ACHN (cell line): ENCODE measurements at places on chromosomes 11 and 22.
A peak's percentile ranks its signal among the peaks of the same experiment; 100 is the strongest.

DNA sequence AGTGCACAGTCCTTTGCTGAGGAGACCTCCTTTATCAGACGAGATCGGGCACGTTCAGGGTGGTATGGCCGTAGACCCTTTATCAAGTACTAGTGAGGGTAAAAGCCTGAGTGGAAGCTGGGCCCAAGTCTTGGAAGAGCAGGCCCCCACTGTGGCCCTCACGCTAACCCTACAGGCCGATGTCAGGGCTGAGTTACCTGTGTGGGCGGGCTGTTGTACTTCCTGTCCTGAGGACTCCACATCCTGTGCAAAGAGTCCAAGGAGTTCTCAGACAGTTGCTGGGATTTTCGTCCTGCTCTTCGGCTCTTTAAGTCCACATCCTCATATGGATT is 34.9 kb downstream of the RPL27A start:
- no peak for DNase-seq

- no peak for DNase-seq
Observed at GRCh38 chr22:20231514-20232236, 36.4 kb downstream of the RTN4R start.

DNA sequence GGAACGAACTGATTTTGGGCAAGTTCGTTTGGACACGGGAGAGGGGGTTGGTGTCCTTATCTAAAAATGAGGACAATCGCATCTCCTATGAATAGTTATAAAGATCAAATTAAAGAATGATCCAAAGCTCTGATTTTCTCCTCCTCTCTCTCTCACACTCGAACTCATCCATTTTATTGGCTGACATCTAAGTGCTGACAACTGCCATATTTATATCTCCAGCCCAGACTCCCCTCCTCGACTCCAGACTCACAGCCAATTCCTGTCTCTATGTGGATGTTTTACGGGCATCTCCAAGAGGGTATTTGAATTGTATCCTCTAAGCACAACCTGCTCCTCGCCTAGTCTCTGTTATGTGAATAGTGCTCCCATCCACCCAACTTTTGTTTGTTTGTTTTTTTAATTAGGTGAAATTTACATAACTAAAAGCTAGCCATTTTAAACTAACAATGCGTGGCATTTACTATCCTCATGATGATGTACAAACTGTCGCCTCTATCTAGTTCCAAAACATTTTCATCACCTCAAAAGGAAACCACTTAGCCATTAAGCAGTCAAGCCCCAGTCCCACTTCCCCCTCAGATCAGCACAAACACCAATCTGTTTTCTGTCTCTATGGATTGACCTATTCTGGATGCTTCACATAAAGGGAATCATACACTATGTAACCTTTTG is 4.0 kb downstream of the SYN3 start:
- no peak for DNase-seq

GRCh38 chr11:116808262-116809175 is 14.6 kb downstream of the APOA4 start:
- DNase-seq = no peak

DNA sequence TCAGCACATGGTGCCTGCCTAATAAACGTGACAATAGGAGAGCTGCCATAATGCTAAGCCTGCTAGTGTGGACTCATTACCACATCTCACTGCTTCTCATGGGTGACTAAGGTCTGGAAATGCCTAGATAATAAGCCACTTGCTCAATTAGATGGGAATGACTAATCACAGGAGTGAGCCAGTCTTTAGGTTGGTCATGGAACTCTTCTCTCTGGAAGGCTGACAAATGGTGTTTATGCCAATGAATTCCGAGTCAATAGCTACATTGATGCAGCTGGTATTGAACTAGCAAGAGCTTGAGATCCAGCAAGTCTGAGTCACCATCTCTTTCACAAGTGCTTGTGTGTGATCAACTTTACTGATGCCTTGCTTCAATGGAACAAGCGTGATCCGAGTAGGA is 334.9 kb downstream of the OPCML start:
- no peak for DNase-seq

GRCh38 chr11:99920956-99921355 is 766.1 kb upstream of the ARHGAP42 start:
- DNase-seq = no peak

DNA sequence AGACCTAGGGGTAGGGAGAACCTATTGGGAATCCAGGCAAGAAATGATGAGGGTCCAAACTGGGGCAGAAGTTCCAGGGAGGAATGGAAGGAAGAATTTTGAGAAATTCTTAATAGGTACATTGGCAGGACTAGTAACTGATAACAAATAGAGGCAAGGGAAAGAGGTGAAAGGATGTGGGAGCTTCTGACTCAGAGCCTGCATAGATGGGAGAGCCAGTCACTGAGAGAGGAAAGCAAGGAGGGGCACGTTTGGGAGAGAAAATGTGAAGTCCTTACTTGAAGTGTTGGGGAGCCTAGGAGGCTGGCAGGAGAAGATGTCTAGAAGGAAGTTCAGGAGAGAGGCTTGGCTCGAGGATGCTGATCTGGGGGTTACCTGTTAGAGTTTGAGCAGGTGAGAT is 104.6 kb upstream of the NCAM1 start:
- no peak for DNase-seq

DNA sequence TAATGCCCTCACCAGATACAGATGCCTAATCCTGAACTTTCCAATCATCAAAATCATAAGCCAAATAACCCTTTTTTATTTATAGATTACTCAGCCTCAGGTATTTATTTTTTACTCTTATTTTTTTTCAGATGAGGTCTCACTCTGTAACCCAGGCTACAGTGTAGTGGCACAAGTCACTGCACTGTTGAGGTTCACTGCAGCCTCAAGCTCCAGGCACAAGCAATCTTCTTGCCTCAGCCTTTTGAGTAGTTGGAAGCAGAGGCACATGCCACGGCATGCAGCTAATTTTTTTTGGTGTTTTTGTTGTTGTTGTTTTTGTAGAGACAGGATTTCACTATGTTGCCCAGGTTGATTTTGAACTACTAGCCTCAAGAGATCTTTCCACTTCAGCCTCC is 49.5 kb downstream of the TTC28 start:
- no peak for DNase-seq

DNA sequence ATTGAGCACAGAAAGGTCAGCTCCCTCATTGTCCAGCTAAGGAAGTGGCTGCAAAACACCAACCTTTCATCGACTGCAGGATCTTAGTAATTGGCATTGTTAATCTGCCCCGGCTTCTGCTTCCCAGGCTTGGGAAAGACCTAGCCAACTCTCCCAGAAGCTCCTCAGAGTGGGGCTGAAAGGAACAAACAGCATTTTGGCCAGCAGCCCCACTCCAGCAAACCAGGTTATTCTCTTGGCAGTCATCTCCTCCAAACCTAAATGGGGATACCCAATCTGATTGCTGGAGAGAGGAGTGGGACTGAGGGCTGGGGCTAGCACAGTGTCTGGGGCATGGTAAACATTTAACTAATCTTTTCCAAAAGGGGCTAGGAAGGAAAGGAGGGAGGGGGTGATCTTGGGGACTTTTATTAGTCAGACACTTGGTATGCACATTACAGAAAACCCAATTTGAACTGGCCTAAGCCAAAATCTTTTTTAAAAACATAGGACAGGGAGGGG is 294.4 kb downstream of the MN1 start:
- DNase-seq = no peak

DNA sequence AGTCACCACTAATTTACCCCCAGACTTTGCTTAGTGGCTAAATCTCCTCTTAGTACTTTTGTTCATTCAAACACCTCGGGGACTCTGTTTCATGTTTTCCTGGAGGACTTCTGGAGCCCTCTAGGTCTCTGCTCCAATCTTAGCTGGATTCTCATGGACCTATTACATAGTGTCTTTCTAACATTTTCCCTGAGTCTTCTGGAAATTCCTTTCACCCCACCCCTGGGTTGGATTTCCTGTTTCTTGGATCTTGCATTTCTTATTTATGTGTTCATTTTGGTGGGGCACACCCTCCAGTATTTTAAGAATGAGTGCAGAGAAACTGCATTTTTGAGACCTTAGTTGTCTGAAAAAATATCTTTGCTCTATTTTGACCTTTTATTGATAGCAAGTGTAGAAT is 220.1 kb downstream of the BLID start:
- no peak for DNase-seq

DNA sequence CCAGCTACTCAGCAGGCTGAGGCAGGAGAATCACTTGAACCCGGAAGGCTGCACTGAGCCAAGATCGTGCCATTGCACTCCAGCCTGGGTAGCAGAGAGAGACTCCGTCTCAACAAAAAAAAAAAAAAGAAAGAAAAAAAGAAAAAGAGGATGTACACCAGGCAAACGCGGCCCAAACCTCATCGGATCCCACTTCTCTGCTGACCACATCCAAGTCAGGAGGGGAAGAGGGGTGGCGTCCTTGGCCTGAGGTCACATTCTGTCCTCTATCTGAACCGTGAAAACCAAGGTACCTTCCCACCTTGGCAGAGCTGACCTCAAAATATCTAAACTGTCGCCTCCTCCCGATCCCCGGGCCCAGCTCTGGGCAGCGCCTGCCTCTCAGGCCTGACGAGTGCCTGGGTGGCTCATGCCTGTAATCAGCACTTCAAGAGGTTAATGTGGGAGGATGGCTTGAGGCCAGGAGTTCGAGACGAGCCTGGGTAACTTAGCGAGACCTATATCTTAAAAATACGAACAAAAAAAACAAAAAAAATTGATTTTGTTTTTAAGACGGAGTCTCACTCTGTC is 25.1 kb downstream of the RGL4 start:
- DNase-seq = no peak

GRCh38 chr11:47108214-47108613 is 68.5 kb downstream of the ARFGAP2 start:
- no peak for DNase-seq

DNA sequence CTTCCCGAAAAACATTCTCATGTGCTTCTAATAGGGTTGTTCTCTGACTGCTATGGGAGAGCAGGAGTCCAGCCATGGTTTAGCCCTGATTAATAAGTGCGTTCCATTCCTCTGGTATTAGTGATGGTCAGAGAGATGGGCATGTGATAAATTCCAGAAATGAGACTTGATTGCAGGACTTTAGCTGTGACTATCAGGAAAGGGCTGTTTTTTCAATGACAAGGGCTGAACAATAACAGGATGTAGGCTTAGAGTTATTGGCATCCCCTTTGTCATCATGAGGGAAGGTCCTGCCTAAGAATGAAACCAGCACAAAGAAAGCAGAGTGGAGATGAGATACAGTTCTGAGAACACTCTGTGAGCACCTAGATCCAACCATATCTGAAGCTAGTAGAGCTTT is 494.6 kb downstream of the MIAT start:
- no peak for DNase-seq

GRCh38 chr22:39940757-39941305 is 19.4 kb upstream of the TMA7B start:
- DNase-seq = no peak

DNA sequence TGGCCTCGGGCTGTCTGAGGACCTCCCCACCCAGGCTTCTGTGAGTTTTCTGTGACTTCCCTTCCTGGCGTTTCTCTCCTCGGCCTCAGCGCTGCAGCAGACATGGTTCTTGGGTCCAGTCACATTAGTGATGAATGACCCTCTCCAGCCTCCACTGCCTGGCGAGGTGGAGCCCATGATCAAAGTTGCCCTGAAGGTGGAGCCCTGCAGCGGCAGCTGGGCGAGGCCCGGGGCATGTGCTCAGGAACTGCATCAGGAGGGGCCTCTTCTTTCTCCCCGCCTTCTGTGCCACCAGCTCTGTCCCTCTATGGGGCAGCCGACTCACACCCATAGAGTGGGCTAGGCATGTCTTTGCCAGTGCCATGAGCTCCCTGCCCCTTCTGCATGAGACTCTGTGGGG is 1079.7 kb downstream of the TBC1D22A start:
- no peak for DNase-seq

GRCh38 chr11:73963861-73964260 is 13.0 kb downstream of the DNAJB13 start:
- no peak for DNase-seq

DNA sequence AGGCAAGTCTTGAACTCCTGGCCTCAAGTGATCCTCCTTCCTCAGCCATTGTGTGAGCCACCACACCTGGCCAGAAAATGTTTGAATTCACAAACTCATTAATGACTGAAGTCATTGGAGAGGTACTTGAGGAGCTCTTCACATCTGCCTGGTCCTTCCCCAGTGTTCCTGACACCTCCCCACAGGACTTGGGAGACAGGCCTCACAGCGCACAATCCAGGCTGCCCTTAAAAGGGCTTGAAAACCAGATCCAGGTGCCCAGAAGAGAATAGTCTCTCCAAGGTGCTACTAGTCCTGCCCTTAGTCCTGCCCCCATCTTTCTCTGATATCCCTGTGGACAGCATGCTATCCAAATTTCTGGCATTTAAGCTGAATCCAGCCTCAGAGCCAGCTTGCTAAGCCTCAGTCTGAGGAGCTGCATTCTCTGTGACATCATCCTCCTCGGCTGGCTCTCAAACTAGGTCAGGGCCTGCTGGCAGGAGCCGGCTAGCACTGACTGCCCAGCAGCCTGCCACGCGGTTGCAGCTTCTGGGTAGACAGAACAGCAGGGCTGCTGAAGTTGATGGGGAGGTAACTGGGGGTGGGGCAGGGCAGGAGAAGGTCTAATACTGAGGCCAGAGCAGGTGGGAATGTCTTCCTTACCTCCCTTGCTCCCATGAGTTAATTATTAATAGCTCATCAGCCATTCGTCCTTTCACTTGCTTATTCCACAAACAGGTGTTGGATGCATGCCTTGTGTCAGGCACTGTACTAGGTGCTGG is 35.3 kb upstream of the NECTIN1 start:
- no peak for DNase-seq

GRCh38 chr11:63274776-63275175 is 31.4 kb upstream of the SLC22A25 start:
- peak; percentile 6 for DNase-seq

GRCh38 chr22:25869771-25870170 is 127.8 kb downstream of the MYO18B start:
- no peak for DNase-seq

DNA sequence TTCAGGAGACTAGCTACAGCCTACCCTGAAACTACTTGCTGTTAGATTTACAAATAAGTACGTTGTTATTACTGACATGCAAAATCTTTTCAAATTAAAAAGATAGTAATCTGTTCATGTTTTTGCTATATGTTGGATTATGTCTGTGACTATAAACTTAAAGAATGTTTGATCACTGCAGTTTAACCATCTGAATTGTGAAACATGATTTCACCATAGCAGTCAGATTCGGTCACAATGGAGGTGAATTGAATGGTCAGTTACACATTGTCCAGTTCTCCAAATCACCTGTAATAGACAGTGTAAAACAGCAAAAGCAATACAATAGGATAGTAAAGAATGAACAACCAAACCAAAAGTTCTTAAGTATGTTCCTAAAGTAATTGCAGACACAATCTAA is 43.3 kb downstream of the CCDC83 start:
- no peak for DNase-seq

GRCh38 chr11:130145975-130146776 is 13.4 kb upstream of the ST14 start:
- DNase-seq = peak; percentile 48

DNA sequence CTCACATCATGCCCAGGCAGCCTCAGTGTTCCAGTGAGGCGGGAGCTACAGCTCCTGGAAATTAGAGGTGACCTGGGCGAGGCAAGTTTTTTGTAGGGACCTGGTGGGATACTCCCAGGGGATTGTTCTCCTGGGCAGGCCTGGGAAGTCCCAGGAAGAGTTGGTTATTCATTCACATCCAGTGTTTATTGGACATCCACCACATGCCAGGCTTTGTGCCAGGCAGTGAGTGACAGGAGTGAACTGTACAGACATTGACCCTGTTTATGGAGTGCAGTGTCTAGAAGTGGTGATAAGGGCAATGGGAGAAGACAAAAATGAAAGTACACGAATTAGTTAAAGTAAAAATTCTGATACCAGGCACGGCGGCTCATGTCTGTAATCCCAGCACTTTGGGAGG is 29.4 kb downstream of the YWHAH start:
- DNase-seq = peak; percentile 70
